ENCODE measurements at places on chromosomes 11 and 22.

DNA sequence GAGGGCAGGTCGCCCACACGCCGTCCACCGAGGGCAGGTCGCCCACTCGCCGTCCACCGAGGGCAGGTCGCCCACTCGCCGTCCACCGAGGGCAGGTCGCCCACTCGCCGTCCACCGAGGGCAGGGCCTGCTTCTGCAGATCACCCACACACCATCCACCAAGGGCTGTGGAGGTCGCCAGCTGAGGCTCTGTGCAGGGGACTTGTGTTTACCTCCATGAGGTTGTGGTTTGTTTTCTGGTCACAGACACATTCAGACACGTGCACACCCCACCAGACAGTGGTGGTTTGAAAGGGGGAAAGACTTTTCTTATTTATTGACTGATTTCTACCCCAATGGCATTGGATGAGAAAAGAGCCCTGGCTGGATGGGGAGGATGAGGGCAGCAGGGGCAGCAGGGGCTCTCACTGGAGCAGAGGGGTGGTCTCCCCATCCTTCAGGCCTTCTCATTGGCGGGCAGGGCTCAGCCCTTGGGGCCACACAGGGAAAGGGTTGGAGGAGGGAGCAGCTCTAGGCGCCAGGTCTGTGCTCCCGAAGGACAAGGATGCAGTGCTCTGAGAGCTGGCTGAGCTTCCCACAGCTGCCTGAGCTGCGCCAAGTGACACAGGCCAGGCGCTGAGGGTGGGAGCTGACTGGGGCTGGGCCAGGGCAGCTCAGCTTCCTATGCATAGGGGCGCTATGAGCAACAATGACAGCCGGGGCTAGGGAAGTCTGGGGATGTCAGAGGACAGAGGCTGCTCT, 252.6 kb upstream of the B3GAT1 start:
- DNase-seq, result no peak

GRCh38 chr22:19877626-19878339, 23.1 kb upstream of the GNB1L start:
- DNase-seq, result no peak

GRCh38 chr11:13208921-13209320, 68.7 kb upstream of the BMAL1 start:
- DNase-seq, result no peak

- DNase-seq, result no peak
Observed at GRCh38 chr11:8333811-8334401, 70.2 kb upstream of the LMO1 start.

GRCh38 chr11:104764710-104765045, 133.6 kb downstream of the CASP12 start:
- DNase-seq, result no peak

- DNase-seq, result no peak
Observed at GRCh38 chr11:113549611-113550578, 74.7 kb upstream of the DRD2 start.

GRCh38 chr11:108620958-108621772, 27.6 kb upstream of the EXPH5 start:
- DNase-seq, result no peak

- no peak for DNase-seq
Observed at GRCh38 chr11:78221396-78222315, 32.9 kb downstream of the USP35 start.

GRCh38 chr11:111236383-111236782, 9.1 kb upstream of the POU2AF2 start:
- DNase-seq, result no peak
